ENCODE measurements at places on chromosomes 3 and 15. TPM values are rescaled to one million over a fixed set of nuclear protein-coding genes. Genes with fewer than 3 reads are reported as not detected.

ANKRD28 gene
- 38.1 TPM for total RNA-seq

HTR3E gene
- not detected for total RNA-seq

LMCD1 gene
- total RNA-seq: 0.52 TPM

TMEM207 gene
- total RNA-seq: not detected

LMAN1L gene
- 0.36 TPM for total RNA-seq

SAMD7 gene
- not detected for total RNA-seq

- H3K27ac ChIP-seq: no peak overlapping the region
- H3K27me3 ChIP-seq: peaks cover 17% of the 10 kb centered on the region
- no peak overlapping the region for H3K4me3 ChIP-seq
- H3K4me1 ChIP-seq: no peaks in the 10 kb centered on the region
These were observed 13.1 kb upstream of the ALDH1A2 start for GRCh38 chr15:58078591-58078990.

DNA sequence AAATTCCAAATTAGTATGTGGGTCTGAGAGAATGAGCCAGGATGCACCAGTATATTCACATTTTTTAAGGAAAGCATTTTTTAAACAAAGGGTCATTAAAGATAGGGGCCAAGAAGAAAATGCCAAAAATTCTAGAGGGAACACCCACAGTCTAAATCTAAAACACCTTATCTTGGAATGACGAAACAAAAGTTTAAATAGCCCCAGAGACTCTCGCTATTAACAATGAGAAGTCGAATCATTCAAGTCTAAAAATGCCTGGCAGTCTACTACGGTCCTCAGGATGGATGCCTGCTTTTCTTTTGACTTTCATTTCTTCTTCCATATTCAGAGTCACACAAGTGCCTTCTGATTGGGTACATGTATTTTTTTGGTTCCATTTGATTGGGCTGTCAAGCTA, 66.3 kb downstream of the SSUH2 start:
- H3K36me3 ChIP-seq: no peaks in the 10 kb centered on the region
- no peaks in the 10 kb centered on the region for H3K4me1 ChIP-seq

GRCh38 chr3:58325525-58325992, 7.1 kb upstream of the PXK start:
- peaks cover 10% of the 10 kb centered on the region for H3K36me3 ChIP-seq
- H3K27ac ChIP-seq: peak overlapping the region; percentile 90
- H3K4me1 ChIP-seq: peaks cover 28% of the 10 kb centered on the region
- no peak for DNase-seq

- no peak for DNase-seq
- H3K4me3 ChIP-seq: no peak overlapping the region
- H3K36me3 ChIP-seq: no peaks in the 10 kb centered on the region
- no peaks in the 10 kb centered on the region for H3K4me1 ChIP-seq
- H3K27me3 ChIP-seq: peaks cover 1% of the 10 kb centered on the region
These were observed 152.3 kb downstream of the MAGI1 start for GRCh38 chr3:65886391-65886790.

DNA sequence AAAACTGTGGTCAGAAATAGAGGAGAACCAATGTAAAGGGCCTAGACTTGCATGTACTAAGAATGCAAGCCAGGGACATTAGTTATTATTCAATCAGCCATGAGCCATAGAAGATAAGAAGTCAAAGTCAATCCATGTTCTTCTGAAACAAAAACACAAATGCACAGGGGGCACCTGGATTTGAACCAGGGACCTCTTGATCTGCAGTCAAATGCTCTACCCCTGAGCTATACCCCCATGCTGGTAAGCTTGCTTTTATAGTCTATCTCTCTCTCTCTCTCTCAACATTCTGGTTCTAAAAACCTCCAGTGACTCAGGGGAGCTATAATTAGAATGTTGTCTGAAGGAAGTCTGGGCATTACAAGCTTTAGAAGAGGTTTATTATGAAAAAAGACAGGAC, 85.6 kb upstream of the ACP3 start:
- no peaks in the 10 kb centered on the region for H3K4me1 ChIP-seq
- no peak for DNase-seq
- no peaks in the 10 kb centered on the region for H3K36me3 ChIP-seq
- H3K27ac ChIP-seq: no peak overlapping the region

DNA sequence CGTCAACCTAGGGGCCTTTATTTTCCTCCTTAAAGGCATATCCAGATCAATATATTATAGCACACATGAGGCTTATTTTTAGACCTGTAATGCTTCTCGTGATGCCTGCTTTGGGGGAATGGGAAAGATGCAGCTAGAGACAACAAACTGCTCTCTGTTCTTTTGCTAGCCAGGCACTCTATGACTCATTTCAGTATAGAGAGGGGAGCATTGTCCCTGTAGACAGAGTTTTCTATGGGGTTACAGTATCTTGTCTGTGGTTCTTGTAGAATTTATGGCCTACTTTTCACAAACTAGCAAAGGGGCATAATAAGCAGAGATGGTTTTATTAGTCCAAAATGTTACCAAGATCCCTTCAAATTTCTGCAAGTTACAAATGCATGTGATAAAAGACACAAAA, 305.6 kb downstream of the LSAMP start:
- H3K4me1 ChIP-seq: no peaks in the 10 kb centered on the region
- H3K4me3 ChIP-seq: no peak overlapping the region
- no peaks in the 10 kb centered on the region for H3K27me3 ChIP-seq
- DNase-seq: no peak
- no peaks in the 10 kb centered on the region for H3K36me3 ChIP-seq

GRCh38 chr15:63968122-63968524, 78.2 kb downstream of the DAPK2 start:
- H3K36me3 ChIP-seq: peaks cover 20% of the 10 kb centered on the region
- peaks cover 46% of the 10 kb centered on the region for H3K4me1 ChIP-seq
- no peak overlapping the region for H3K27ac ChIP-seq
- peak; percentile 48 for DNase-seq
- no peak overlapping the region for H3K4me3 ChIP-seq
- no peaks in the 10 kb centered on the region for H3K27me3 ChIP-seq

GRCh38 chr3:191484461-191484860, 23.5 kb downstream of the PYDC2 start:
- H3K4me1 ChIP-seq: no peaks in the 10 kb centered on the region
- no peaks in the 10 kb centered on the region for H3K27me3 ChIP-seq
- no peak for DNase-seq
- H3K27ac ChIP-seq: no peak overlapping the region

- no peak overlapping the region for H3K27ac ChIP-seq
- DNase-seq: peak; percentile 83
- no peaks in the 10 kb centered on the region for H3K36me3 ChIP-seq
- H3K4me3 ChIP-seq: no peak overlapping the region
These were observed 72.9 kb upstream of the MNS1 start for GRCh38 chr15:56537881-56538280.

- no peaks in the 10 kb centered on the region for H3K36me3 ChIP-seq
- H3K27me3 ChIP-seq: no peaks in the 10 kb centered on the region
- H3K4me3 ChIP-seq: no peak overlapping the region
- DNase-seq: no peak
These were observed 407.0 kb downstream of the GAP43 start for GRCh38 chr3:116030131-116030850.

DNA sequence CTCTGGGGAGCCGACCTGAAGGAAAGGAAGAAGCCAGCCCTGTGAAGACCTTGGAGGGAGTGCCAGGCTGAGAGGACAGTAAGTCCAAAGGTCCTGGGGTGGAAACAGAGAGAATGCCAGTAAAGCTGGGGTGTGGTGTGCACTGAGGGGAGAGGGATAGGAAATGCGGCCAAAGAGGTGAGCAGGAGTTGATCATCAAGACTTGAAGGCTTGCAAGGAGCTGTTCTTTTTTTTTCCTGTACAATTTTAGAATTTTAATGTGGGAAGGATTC, 73.8 kb downstream of the SYNPR start:
- H3K36me3 ChIP-seq: no peaks in the 10 kb centered on the region
- H3K4me1 ChIP-seq: no peaks in the 10 kb centered on the region
- peaks cover 6% of the 10 kb centered on the region for H3K27me3 ChIP-seq
- no peak overlapping the region for H3K4me3 ChIP-seq
- no peak for DNase-seq

DNA sequence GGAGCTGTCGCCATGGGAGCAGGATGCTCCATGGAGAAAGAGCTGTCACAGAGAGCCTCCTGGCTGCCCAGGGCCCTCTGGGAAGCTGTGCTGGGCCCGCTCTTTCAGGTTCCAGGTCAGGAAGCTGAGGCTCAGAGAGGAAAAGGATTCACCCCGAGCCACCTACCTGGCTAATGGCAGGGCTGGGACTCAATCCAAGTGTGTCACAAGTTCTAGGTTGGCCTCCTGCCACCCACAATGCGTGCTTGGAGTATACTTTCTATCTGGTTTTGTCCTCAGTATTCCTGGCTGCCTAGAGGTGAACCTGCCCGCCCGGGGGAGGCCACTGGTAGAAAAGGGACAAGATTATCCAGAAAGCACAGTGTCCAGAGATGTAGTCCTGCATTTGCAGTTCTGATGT, 23.6 kb downstream of the FAH start:
- no peak for DNase-seq
- no peak overlapping the region for H3K27ac ChIP-seq
- H3K27me3 ChIP-seq: no peaks in the 10 kb centered on the region
- H3K4me1 ChIP-seq: no peaks in the 10 kb centered on the region

DNA sequence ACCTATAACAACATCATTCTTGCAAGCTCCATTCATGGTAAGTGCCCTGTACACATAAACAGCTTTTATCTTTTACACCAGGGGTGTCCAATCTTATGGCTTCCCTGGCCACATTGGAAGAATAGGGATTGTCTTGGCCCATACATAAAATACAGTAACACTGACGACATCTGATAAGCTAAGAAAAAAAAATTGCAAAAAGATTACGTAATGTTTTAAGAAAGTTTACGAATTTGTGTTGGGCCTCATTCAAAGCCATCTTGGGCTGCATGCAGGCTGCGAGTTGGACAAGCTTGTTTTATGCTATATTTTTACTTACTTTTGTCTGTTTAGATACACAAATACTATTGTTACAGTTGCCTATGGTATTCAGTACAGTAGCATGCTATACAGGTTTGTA, 31.6 kb downstream of the ZNF654 start:
- no peak overlapping the region for H3K27ac ChIP-seq
- H3K36me3 ChIP-seq: peaks cover 53% of the 10 kb centered on the region
- H3K27me3 ChIP-seq: no peaks in the 10 kb centered on the region
- DNase-seq: no peak
- H3K4me3 ChIP-seq: no peak overlapping the region

DNA sequence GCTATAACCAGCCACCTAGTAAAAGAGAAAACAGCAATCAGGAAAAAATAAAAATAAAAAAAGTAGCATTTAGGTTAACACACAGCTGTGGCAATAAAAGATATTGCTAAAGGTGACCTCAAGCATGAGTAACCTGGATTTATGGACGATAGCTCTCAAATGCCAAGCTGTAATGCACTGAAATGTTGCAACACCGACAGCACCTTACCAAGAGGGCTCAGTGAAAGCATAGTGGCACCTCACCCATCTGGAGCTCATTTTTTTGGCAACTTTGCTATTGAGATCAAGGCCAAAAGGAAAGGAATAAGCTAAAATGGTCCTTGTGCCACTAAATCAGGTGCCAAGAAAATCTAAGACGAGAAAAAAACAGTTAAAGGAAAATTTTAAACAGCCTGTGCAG, 2.5 kb downstream of the HACD2 start:
- H3K36me3 ChIP-seq: peaks cover 21% of the 10 kb centered on the region
- no peak overlapping the region for H3K4me3 ChIP-seq
- DNase-seq: no peak
- no peaks in the 10 kb centered on the region for H3K27me3 ChIP-seq

DNA sequence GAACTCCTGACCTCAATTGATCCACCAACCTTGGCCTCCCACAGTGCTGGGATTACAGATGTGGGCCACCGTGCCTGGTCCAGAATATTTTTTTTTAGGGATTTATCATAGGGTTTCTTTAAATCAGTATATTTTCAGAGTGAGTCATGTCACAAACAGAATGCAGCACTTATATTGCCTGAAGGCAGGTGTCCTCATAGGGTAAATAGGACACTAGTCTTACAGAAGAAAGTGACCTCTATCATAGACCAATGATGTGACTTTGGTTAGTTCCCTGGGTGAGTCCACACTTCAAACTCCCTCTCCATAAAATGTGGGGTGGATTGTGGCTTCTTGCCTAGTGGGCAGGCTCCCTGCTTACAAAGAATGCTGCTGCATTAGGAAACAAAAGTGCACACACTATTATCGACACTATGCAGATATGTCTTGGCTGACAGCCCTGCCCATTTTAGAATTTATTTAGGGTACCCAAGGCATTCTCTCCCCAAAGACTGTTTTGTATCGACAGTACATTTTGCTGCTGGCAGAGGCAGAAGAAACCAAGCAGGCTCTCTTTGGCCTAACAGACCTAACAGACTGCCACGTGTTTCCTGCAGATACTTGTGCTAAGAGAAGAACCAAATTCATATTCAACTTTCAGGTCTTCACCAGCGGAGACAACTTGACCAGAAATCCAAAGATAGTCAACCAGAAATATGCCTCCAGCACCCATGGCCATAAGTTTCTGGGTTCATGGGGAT, 125.0 kb downstream of the MOBP start:
- DNase-seq: no peak
- no peak overlapping the region for H3K4me3 ChIP-seq
- no peaks in the 10 kb centered on the region for H3K4me1 ChIP-seq
- H3K27me3 ChIP-seq: peaks cover 2% of the 10 kb centered on the region
- no peak overlapping the region for H3K27ac ChIP-seq
- H3K36me3 ChIP-seq: no peaks in the 10 kb centered on the region

- peaks cover 21% of the 10 kb centered on the region for H3K36me3 ChIP-seq
- H3K4me1 ChIP-seq: peaks cover 48% of the 10 kb centered on the region
- H3K27ac ChIP-seq: peak overlapping the region; percentile 90
- no peaks in the 10 kb centered on the region for H3K27me3 ChIP-seq
These were observed 735 bp downstream of the STIMATE start for GRCh38 chr3:52896613-52897012.

GRCh38 chr3:48564022-48564421, 441 bp upstream of the UCN2 start:
- H3K27me3 ChIP-seq: no peaks in the 10 kb centered on the region
- no peak overlapping the region for H3K27ac ChIP-seq
- peaks cover 22% of the 10 kb centered on the region for H3K4me1 ChIP-seq
- no peak overlapping the region for H3K4me3 ChIP-seq
- no peak for DNase-seq

GRCh38 chr3:73677336-73678024, 52.7 kb upstream of the PDZRN3 start:
- no peaks in the 10 kb centered on the region for H3K36me3 ChIP-seq
- no peak overlapping the region for H3K27ac ChIP-seq
- H3K27me3 ChIP-seq: no peaks in the 10 kb centered on the region
- H3K4me3 ChIP-seq: no peak overlapping the region
- H3K4me1 ChIP-seq: no peaks in the 10 kb centered on the region
- DNase-seq: no peak
